Activated naive CD4-positive, alpha-beta T cell treated with Interleukin-2 at 50 U/mL for 16 hours (primary cell): ENCODE measurements at places on chromosomes 7 and 10.

GRCh38 chr7:6165521-6166320 lies 106.7 kb downstream of the CYTH3 start:
- DNase-seq: no peak

DNA sequence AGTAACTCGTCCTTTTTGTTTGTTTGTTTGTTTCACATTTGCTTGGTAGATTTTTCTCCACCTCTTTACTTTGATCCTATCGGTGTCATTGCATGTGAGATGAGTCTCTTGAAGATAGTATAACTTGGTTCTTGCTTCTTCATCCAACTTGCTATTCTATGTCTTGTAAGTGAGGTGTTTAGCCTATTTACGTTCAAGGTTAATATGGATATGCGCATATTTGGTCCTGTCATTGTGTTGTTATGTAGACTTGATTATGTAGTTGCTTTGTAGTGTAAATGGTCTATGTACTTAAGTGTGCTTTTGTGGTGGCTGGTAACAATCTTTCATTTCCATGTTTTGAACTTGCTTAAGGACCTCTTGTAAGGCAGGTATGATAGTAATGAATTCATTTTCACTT lies 192.8 kb upstream of the MAGI2 start:
- DNase-seq: no peak

DNA sequence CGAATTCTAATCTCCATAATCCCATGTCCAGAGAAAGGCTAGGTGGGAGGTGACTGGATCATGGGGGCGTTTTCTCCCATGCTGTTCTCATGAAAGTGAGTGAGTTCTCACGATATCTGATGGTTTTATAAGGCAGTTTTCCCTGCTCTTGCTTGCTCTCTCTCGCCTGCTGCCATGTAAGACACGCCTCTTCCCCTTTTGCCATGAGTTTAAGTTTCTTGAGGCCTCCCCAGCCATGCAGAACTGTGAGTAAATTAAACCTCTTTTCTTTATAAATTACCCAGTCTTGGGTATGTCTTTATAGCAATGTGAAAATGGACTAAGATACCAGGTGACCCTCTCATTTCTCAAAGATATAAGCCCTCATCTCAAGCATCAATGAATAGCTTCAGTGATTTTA lies 1.1 kb upstream of the ACTA2 start:
- DNase-seq: no peak

DNA sequence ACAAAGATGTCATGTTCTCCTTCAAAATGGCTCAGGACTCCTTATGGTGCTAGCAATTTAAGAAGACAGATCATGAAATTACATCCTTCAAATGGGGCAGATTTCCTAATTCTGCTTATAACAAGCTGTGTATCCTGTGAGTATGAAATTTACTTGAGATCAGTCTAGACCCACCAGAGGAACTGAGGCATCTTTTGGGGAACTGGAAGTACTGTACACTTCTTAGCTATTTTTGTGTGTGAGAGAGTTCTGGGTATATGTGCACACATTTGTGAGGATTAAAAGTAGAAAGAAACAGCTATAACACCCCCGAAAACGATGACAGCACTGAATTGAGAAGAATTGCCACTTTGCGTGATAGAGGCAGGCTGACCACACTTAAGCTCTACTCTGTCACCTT lies 187.0 kb upstream of the CCDC6 start:
- DNase-seq: no peak

DNA sequence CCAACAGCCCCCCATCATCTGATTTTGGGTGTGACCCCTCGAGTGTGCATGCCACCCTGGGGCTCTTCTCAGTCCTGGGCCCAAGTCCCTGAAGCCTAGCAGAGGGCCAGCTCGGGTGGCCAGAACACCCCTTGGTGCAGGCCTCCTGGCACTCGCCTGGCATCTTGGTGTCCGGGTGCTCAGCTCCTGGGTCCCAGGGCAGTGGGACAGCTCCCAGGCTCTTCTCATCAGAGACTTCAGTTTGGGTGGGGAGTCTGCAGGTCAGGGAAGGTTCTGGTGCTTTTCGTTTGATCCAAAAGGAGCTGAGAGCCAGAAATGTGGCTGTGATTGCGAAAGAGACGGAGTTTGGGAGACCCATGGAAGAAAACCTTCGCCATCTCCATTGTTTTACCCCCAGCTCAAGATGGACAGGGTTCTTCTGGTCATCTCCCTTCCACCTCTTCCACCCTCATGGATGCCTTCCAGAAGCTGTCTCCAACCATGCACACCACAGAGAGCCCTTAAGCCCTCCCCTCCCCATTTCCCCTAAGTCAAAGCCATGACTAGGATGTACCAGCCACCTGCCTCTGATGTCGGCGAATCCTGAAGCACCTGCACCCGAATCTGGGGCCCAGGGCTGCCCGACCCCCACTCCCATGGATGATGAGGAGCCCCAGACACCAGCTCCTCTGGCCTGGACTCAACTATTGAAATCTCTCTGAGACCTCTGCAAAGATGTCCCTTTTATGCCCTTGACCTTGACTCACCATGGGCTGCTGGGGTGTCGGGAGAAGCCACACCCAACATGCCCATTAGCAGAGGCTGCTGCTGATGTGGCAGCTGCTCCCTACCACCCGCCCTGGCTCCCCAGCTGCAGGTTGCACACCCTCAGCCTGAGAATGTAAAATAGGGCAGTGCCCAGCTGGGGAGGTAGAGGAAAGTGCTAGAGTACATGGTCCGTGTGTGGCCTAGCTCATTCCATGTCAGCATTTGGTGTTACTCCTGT lies 55.3 kb downstream of the ADCYAP1R1 start:
- DNase-seq: no peak
